ENCODE measurements at places on chromosomes 7 and 10. TPM values are rescaled to one million over a fixed set of nuclear protein-coding genes. Genes with fewer than 3 reads are reported as not detected.

GRCh38 chr10:75916906-75917305 lies 485.5 kb downstream of the LRMDA start:
- DNase-seq = no peak

AGMO gene
- total RNA-seq = 0.60 TPM

DNA sequence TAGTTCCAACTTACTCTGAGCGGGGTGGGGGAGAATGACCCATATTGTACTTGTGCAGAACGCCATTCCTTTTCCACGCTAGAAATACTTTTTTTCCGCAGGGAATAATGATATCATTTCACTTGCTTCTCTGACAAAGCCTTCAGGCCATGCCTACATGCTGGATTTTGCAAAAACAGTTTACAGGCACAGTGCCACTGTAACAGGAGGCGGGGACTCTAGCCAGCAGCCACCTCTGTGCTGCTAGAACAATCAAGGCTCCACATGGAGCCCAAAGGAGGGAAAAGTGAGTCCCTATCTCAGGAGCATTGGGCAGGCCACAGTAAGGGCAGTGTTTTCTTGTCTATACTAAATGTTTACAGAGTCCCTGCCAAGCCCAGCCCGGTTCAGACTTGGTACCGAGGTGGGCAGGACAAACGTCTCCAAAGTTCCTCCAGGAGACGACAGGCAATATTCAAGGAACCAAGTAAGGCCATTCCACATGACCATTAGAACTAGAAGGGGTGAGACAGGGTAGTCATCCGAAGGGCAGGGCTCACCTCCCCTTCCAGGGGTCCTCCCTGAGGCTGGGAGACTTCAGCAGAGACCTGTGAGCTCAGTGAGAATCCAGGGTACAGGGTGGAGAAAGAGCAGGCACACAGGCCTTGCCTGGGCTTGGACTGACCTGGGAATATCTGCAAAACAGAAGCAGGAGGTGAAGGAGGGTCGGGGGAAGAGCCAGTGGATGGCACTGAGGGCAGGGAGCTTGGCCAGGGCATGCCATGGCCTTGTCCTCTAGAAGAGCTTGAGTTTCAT lies 90.9 kb upstream of the NPS start:
- no peak for DNase-seq

DNA sequence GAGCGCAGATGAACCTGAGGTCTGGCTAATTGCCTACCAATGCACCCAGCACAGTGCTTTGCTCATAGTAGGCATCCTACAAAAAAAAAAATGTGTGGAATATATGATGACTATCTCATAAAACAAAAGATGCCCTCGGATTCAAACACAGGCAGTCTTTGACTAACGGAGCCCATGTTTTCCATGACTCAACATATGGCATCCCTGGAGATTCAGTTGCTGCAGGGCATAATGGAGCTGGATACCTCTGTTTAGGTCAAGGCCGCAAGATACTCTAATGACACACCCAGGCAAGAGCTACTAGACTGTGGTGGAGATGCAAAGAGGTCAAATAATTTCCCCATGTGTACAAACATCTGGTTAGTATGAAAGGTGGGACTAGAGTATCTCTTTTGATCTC lies 16.3 kb downstream of the CUBN start:
- no peak for DNase-seq

- no peak for DNase-seq
These were observed 23.1 kb downstream of the KLF6 start for GRCh38 chr10:3761904-3762303.

CYP51A1 gene
- 107 TPM for total RNA-seq

DNA sequence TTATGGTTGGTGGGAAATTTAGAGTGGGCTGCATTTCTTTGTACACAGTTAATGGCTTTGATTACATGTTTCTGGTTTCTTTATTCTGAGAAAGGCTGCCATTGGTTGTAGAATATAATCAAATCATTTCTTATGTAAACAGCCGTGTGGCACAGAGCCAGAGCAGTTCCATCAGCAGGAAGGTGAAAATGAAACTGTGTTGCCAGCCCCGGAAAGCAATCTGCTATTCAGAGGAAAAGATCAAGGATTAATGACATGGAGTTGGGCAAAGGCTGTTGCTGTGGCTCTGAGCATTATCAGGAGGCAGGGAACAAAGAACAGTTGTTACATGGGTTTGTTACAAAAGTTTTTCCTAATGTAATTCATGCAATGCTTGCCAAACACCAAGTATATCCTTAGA lies 74.2 kb upstream of the ZNF716 start:
- DNase-seq = no peak

DNA sequence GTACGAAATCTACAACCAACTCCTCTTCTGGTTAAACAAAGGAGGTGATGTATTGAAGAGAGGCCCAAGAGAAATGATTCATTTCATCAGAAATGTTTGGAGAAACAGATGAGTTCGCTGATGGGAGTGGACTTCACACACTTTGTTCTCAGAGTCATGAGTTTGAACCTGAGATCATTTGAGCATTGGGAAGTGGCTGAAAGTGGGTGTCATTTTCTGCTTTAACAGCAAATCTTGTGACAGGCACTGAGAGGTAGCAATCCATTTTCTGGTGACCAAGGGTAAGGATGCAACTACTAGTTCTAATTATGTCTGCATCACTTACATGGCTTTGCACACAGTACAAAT lies 51.4 kb downstream of the RBM20 start:
- no peak for DNase-seq

C10orf120 gene
- total RNA-seq = not detected

NPSR1 gene
- total RNA-seq = not detected

GRCh38 chr7:98211221-98211675 lies at the start of gene BHLHA15:
TSS of gene BHLHA15 (plus strand) at chr7:98211439. CDS start at chr7:98212310, 871 bp downstream.
- peak; percentile 48 for DNase-seq

DNA sequence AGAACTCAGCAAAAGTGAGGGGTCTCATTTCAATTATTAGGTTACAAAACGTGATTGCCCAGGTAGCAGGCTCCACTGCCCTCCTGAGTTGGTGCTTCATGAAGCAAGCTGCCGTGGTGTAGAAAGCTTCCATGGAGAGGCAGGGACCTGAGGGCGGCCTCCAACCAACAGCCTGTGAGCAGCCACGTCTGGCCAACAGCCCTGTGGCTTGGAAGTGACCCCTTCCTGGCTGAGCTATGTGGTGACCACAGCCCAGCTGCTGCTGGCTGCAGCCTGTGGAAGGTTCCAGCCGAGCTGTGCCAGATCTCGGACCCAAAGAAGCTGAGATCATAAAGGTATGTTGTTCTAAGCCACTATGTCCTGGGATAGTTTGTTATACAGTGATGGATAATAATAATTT lies 122.5 kb upstream of the KLF6 start:
- no peak for DNase-seq

BLNK gene
- not detected for total RNA-seq

- no peak for DNase-seq
These were observed 4.6 kb downstream of the AGFG2 start for GRCh38 chr7:100543586-100543985.

DNA sequence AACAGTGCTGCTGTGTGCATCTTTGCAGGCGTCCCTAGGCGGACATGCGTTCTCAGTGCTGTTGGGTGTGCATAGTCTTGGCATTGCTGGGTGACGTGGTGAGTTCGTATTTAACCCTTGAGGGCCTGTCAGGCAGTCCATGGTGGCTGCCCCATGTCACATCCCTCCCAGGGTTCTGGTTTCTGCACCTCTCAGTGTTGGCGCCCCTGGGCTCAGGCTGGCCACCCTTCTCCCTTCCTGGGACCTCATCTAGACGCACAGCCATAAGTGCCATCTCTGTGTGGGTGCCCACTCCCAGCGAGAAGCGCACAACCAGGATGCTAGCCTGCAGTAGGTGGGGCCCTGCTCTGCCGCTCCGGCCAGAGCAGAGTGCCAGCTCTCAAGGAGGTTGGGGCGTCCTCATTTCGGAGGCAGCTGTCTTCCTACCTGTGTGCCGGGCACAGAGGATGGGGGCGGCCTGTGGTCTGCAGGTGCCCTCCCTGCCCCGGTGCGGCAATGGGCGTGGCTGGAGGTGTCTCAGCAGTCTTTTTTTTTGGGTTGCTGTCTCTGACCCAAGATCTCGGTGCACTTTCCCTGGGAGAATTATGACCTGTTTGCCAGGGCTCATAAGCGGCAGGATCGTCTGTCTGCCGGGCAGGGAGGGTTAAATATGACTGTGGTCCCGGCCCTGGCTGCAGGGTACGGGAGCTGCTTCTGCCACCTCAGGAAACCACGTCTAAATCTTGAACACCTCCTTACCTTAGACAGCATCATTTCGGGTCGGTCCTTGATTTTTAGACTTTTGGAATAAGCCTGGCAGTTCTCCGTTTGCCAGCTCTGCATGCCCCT lies 6.5 kb downstream of the INPP5A start:
- no peak for DNase-seq

DNA sequence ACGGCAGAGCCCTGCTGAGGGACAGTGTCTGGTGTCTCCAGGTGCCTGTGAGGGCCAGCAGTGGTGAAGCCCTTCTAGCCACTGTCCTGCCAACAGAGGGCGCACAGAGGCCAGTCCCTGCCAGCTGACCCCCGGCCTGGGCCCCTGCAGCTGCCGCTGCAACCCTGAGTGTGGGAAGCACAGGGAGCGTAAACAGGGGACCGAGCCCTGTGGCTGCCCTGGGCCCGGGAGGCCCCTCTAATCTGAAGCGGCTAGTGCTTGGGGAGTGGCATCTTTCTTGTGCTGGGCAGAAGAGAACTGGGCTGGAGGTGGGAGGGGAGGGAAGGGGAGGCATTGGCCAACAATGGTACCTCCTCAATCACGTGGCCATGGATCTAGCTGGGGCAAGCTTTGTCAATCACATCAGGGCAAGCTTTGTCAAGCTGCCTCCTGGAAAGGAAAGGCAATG lies 34.6 kb downstream of the TRIM8 start:
- DNase-seq = peak; percentile 61

WDFY4 gene
- 0.29 TPM for total RNA-seq

- DNase-seq = no peak
These were observed 24.5 kb upstream of the C1GALT1 start for GRCh38 chr7:7157887-7158271.

- no peak for DNase-seq
These were observed 46.5 kb upstream of the FAM20C start for GRCh38 chr7:145863-146262.

ARHGAP22 gene
- 29.3 TPM for total RNA-seq

- no peak for DNase-seq
These were observed 4.0 kb upstream of the DIP2C start for GRCh38 chr10:693506-693905.

NEUROG3 gene
- total RNA-seq = not detected

LOXL4 gene
- total RNA-seq = 0.04 TPM

- DNase-seq = peak; percentile 6
These were observed 739 bp downstream of the CASP7 start for GRCh38 chr10:113680190-113681111.

DNA sequence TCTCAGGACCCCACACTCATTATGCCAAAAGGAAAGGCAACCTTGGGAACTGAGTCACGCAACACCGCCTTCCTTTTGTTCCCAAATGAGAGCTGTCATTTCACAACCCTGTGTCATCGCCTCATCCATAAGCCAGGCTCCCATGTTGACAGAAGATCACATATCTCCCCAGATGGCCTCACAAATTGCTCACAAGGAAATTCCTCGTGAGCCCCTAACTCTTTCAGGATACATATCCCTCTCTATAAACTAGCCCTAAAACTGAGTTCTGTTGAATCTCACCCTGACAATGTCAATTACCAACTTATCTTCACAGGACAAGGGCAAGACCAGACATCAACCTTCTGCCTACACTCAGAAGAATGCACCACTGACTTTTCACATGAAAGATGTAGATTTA lies 22.6 kb downstream of the CCDC3 start:
- no peak for DNase-seq

TRDMT1 gene
- total RNA-seq = 10.2 TPM

DNA sequence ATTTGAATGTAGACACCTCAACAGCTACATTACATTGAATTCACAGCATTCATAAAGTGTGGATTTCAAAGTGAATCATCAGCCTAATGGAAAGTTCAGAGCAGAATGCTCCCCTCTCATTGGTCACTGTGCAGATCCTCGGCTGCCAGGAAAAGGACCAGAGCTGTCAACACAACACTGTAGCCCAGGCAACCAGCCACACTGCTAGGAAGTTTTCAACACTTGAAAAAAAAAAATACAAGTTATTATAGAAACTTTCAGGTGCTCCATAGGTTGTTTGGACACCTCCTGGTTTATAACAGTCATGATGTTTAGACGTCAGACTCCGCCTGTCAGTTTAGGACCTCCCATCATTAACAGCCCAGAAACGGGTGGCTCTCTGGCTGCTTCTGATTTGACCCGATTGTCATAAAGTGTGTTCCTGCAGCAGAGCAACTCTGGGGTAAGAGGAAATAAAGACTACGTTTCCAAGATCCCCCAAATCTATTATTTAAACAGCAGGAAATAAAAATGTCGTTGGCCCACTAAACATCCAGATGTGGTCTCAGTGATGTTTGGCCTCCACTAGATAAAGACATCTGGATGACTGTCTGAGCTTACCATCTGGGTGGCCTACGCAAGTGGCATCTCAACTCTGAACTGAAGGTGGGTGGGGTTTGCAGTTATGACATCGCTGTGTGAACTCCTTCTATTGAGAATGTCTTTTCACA lies 117.4 kb downstream of the CABCOCO1 start:
- DNase-seq = peak; percentile 79

- DNase-seq = no peak
These were observed 272.0 kb downstream of the BAMBI start for GRCh38 chr10:28949005-28950004.

DNA sequence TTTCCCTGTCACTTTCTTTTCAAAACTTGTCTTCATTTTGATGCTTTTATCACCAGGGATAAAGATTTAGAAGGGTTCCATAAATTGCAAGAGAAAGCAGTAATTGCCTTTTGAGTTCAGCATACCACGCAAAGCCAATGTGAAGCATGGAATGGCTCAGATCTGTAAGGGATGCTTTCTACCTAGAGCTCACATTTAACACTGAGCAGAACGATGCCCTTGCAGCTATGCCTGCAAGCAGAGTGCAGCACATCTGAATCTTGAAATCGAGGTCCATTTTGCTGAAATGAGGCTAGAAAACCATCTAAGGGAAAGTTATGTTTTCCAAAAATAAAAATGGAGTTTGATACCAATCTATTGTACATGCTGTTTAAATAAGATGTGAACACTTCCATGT lies 171.2 kb upstream of the CELF2 start:
- no peak for DNase-seq

LRRC17 gene
- not detected for total RNA-seq

GRCh38 chr7:121530227-121531174 lies 134.4 kb upstream of the FAM3C start:
- no peak for DNase-seq

CALHM1 gene
- total RNA-seq = not detected

FANK1 gene
- total RNA-seq = 0.22 TPM

DNA sequence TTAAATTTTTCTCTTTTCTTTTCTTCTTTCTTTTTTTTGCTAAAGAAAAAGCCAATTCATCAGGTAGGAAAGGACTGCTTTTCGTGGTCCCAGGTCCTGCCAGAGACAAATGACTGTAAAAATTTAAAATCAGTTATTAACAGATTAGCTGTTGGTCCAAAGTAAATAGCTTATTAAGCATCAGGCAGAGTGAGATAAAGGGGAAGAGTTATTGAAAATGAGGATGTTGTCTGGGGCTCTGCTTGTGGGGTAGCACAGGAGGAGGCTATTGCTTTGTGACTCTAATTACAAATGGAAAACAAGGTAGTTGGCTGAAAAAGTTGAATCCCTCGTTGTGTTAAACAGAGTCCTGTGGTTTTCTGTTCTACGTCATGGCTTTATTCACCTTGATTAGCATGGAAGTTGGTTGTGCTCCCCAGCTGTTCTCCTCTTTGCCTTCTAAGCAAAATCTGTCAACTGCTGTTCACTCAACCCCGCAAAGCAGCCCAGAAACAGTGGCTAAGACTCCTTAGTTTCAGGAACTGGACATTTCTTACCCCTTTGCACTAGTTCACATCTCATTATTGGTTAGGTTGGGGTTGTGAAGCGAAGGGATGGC lies 128.9 kb downstream of the SNX10 start:
- no peak for DNase-seq

Measured in K562 (cell line).